ENCODE measurements at places on chromosomes 1 and 21.

DNA sequence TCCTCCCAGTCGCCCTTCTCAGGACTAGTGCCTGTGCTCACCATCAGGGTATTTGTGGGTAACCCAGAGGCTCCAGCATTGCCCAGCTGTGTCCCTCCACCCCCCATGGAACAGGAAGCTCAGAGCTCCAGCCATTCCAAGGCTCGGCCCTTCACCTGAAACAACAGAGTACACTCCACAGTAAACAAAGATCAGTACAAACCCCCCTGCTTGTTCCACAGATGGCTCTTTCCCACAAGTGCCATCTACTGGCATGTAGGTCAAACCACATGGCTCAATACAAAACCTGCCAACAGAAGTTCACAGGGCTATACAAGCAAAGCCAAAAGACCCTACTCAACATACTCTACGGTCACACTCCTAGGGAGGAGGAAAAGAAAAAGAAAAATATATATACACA is 258.7 kb downstream of the AGBL4 start:
- DNase-seq, result no peak

- no peak for DNase-seq
Measured at GRCh38 chr1:40383095-40383487, 9.6 kb downstream of the SMAP2 start.

DNA sequence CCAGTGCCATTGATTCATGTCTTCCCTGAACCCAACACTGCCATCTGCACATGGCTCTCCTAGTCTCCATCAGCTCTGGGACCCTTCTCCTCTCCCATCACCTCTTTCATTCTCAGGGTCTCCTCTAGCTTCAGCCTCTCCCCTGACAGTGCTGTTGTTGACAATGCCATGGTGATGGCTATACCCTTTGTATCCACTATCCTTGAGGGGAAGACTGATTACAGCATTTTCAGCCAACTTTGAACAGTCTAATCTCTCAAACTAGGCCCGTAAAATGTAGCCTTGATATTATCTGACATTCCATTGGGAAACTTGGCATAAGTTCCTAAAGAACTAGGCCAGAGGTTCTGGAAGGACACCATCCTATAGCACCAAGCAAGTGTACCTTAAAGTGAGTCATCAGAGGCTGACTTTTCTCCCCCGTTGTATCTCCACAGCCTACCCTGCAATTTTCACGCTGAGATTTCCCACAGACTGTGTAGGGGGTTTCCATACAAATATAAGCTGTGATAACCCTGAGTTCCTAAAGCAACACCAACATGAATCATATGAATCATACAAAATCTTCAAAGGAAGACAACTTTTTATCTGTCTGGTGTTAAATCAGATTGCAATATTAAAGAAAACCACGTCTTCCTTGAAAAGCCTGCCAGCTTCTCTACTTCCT is 5.8 kb downstream of the HAO2 start:
- DNase-seq, result no peak

DNA sequence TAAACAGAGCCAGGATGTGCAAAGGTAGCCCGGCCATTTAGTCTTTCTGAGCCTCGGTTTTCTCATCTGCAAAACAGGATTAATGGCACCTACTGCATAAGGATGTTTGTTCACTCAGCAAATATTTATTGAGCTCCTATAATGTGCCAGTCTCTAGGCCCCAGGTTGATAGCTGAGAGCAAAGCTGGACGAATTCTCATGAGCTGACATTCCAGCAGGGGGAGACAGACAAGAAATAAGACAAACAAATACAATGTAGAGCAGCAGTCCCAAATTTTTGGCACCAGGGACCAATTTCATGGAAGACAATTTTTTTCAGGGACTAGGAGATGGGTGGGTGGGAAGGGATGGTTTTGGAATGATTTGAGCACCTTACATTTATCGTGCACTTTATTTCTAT is 74.3 kb upstream of the PAX7 start:
- DNase-seq, result no peak

GRCh38 chr1:84436876-84437655 is 38.8 kb downstream of the DNASE2B start:
- no peak for DNase-seq

- DNase-seq, result no peak
Measured at GRCh38 chr1:29542548-29542947, 306.2 kb downstream of the PTPRU start.

DNA sequence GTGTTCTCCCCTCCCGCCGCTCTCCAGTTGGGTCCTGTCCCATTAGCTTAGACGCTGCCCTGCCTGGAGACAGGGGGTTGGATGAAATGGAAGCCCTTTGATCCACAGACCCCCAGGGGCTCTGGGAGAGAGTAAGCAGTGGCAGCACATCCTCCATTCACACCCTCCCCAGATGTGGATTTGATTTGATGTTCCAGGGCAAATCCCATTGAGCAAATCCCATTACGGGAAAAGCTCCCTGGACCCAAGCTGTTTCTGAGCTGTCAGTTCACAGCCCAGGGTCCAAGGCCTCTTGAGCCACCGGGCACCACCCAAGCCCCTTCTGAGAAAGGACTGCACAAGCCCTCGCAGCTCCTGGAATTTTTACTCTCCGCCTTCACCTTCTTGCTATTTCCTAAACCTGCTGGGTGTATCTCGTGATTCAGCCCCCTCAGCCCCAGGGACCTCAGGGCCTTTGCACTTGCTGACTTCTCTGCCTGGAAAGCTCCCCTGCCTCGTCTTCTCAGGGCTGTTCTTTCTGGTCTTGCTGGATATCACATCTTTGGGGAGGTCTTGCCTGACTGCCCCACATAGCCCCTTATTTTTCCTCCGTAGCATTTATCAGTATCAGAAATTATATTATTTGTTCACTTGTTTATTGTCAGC is 101.1 kb downstream of the PAX7 start:
- DNase-seq, result no peak

DNA sequence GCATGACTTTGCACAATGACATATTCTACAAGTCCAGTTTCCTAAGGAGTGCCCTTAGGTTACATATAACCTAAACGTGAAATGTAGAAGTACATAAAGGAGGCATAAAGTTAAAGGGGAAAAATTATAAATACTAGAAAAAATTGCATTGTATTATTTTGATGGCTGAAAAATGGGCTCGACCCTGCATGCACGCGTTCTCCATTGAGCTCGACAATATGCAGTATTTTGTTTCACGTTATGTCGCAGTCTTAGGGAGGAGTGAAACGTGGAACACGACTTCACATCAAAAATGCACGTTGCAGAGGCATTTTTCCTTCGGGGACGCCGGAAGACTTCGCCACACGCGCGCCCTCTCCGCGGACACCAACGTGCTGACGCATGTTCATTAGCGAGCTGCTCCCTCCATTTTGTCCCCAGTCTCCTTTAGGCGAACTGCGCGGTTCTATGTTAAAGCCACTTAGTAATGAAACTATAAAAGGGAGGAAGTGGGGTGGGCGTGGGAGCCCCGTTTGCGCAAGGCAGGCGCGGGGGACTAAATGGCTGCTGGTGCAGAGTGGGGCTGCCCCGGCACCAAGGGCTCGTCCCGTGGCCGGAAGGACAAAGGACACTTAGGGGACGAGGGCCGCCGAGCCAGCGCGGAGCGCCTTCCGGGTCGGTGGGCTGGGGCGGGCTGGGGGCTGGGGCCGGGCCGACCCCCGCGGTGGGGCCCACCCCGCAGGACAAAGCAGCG is 749 bp upstream of the COX20 start:
- peak; percentile 86 for DNase-seq

GRCh38 chr1:233620065-233620464 is 6.2 kb downstream of the KCNK1 start:
- DNase-seq, result no peak

All from CMK (cell line).